Astrocyte (in vitro differentiated cells and primary cell): ENCODE measurements at places on chromosomes 2 and 18. TPM values are rescaled to one million over a fixed set of nuclear protein-coding genes. Genes with fewer than 3 reads are reported as not detected.

DNA sequence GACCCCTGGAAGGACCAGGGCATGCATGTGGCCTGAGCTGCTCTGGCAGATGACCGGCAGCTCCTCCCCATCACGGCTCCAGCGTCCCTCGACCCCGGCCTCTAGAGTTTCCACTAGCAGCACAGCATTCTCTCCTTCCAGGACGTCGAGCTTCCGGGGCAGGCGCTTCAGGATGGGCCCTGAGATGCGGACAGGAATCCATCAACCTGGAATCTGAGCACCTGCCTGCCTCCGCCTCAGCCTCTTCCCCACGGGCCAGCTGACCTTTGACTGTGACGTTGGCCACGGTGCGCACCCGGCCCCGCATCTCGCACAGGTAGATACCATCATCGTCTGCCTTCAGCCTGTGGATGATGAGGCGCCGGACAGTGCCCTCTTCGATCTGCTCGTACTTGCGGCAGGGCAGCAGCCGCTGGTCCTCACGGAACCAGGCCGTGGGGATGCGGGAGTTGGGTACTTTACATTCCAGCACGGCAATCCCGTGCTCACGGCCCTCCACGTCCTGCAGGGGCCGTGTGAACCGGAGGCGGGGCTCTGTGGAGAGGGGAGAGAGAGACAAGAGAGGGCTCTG is 3.5 kb downstream of the OBSL1 start:
- no peak for DNase-seq

GRCh38 chr2:506451-506850 is 170.8 kb downstream of the TMEM18 start:
- DNase-seq, result no peak

GRCh38 chr2:24909555-24910177 is 10.4 kb downstream of the ADCY3 start:
- DNase-seq, result peak; percentile 67

The TLK1 gene
- 50.1 and 50.2 TPM in 2 replicates for total RNA-seq

DNA sequence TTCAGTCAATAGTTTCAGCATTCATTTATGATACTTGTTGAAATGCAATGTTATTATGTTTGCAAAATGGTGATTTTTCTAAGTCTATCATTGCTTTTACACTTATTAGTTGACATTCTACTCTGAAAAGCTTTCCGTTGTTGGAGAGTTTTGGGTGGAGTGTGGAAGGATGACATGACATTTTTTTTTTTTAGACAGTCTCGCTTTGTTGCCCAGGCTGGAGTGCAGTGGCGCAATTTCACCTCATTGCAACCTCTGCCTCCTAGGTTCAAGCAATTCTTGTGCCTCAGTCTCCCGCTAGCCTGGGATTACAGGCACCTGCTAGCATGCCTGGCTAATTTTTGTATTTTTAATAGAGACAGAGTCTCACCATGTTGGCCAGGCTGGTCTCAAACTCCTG is 29.8 kb downstream of the PIKFYVE start:
- DNase-seq, result no peak

GRCh38 chr2:185526161-185526560 is 212.4 kb upstream of the FSIP2 start:
- DNase-seq, result no peak

GRCh38 chr2:233519787-233520611 is 46.6 kb downstream of the USP40 start:
- DNase-seq, result no peak

- no peak for DNase-seq
Measured at GRCh38 chr2:213609570-213610170, 325.4 kb downstream of the SPAG16 start.

GRCh38 chr2:128413014-128413717 is 94.5 kb upstream of the HS6ST1 start:
- no peak for DNase-seq

DNA sequence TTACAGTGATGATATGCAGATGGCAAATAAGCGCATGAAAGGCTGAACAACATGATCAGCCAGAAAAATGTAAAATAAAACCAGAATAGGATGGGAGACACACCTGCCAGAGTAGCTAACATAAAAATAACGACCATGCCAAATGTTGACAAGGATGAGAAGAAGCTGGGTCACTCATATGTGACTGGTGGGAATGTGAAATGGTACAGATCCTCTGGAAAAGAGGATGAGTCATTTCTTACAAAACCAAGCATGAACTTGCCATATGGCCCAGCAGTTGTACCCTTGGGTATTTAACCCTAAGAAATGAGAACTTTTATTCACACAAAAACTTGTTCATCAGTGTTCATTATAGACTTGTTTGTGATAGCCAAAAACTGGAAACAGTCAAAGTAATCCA is 143.8 kb downstream of the SH3BP4 start:
- no peak for DNase-seq

GRCh38 chr18:76953156-76953555 is 130.8 kb downstream of the ZNF236 start:
- no peak for DNase-seq

The ZAP70 gene
- 0.14 and 0.73 TPM in 2 replicates for total RNA-seq
